Activated T-cell treated with anti-CD3 and anti-CD28 coated beads, Interleukin-2, amount 50 U/mL, for 1 hour (primary cell): ENCODE measurements at places on chromosomes 1 and 21.
A peak's percentile ranks its signal among the peaks of the same experiment; 100 is the strongest.

DNA sequence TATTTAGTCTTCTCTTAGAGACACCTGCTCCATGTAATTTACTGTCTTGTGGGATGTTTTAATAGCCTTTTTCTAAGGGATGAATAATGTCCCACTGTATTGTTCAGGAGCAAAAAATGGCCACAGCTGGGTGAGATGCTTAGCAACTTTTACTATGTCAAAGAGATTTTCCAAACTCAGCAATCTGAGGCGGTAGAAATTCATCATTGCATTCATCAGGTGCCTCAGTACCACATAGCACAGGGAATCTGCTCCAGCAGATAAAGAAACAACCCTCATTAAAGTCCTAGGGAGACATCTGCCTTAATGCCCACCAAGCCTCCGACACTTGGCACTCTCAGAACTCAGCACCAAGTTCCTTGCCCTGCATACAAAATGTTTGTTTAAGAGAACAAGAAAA lies 266.9 kb downstream of the SIPA1L2 start:
- DNase-seq, result no peak

DNA sequence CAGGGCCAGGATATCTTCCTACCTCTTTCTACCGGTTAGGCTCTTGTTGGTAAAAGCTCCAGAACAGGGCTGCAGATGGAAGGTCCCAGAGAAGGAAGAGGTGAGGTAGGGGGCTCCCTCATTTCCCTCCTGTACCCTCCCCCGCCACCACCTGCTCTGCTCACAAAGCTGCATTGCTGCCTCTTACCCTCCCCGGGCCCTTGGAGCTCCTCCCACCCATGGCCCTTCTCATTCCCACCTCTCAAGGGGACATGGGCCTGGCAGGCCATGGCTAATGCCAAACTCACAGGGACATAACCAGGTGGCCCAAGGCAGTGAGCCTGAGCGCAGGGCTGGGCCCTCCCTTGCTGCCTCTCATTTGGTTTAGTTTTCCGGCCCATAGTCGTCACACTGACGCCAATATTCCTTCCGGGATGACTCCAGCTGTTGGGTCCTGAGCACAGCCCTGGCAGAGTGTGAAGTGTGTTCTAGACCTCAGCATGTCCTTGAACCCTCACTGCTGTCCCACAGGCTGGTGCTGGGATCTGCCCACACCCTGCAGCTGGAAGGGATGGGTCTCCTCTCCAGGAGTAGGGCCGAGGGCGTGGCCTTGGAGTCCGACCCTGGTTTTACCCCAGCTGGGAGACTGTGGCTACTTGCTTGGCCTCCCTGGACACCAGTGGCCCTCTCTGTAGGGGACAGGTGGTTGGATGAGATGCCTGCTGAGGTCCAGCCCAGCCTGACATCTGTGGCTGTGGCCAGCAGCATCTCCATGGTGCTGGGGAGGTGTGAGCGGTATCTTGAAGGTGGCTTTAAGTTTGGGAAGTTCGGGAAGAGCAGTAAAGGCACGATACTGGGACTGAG lies 104.6 kb downstream of the ARHGEF10L start:
- DNase-seq, result no peak

- peak; percentile 25 for DNase-seq
Measured at GRCh38 chr1:47507881-47508701, 70.2 kb downstream of the FOXD2 start.

DNA sequence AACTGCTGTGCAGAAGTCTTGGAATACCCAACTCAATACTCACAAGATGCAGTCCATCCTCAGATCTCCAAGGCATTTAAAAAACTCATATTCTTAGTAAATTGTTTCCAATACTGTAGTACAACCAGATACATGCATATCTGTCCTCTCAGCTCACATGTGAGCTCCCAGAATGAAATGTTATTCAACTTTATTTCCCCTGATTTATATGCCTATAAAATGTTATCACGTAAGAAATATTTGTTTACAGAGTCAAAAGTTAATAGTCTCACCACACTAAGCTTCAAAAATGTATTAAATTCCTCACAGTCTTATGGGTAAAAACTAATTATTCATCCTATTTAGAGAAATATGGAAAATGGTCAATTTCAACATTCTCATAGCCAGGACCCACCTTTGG lies 56.6 kb downstream of the LTN1 start:
- no peak for DNase-seq

GRCh38 chr1:46300673-46301405 lies 2.6 kb downstream of the LRRC41 start:
- no peak for DNase-seq
